EH (cell line): ENCODE measurements at places on chromosomes 7 and 10.

DNA sequence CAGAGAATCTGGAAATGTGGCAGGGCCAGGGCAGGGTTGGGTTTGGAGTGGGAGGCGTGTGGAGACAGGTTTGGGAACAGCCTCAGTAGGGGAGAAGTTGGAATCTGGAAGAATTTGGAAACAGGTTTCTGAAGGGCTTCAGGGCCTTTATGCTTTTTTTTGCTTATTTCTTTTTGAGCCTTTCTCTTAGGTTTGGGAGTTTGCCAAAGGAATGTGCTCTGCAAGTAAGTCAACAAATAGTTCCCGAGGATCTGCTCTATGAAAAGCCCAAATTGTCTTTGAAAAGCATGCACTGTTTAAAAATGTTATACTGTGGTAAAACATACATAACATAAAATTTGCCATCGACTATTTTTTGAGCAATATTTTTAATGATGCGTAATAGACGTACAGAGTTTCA lies 86.7 kb upstream of the ADRB1 start:
- peak; percentile 92 for DNase-seq

DNA sequence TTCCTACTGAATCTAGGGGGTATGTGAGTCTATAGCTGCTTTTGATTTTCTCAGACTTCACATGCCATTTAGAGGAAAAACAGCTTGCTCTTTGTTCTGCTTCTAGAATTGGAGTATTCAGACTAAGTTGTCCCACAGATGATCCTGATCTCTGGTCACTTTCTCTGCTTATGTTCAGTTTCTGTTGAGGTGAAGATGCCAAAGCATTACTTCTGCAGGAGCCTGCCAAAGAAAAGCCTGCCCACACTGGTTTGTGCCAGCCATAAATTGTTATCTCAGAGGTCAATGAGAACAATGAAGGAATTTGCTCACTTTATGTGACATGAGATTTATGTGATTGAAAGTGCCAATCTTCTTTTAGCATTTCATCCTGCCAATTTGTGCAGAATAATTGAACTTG lies 163.6 kb downstream of the CDK14 start:
- DNase-seq: no peak

DNA sequence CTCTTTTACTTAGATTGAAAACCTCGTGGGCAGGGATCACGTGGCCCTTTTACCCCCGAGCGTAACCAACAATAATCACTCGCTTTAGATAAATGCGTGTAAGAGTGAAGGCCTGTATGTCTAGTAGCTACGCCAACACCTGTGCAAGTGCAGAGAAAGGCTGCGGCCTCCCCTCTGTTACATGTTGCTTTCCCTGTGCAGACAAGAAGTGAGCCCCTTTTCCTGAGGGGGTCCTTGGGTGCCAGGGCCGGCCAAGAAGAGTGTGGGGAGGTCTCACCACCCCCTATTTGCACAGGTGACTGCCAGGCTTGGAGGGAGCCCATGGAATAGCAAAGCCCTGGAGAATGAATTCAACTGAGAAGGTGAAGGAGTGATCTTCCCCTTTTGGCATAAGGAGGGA lies 35.6 kb upstream of the CNPY1 start:
- DNase-seq: no peak

DNA sequence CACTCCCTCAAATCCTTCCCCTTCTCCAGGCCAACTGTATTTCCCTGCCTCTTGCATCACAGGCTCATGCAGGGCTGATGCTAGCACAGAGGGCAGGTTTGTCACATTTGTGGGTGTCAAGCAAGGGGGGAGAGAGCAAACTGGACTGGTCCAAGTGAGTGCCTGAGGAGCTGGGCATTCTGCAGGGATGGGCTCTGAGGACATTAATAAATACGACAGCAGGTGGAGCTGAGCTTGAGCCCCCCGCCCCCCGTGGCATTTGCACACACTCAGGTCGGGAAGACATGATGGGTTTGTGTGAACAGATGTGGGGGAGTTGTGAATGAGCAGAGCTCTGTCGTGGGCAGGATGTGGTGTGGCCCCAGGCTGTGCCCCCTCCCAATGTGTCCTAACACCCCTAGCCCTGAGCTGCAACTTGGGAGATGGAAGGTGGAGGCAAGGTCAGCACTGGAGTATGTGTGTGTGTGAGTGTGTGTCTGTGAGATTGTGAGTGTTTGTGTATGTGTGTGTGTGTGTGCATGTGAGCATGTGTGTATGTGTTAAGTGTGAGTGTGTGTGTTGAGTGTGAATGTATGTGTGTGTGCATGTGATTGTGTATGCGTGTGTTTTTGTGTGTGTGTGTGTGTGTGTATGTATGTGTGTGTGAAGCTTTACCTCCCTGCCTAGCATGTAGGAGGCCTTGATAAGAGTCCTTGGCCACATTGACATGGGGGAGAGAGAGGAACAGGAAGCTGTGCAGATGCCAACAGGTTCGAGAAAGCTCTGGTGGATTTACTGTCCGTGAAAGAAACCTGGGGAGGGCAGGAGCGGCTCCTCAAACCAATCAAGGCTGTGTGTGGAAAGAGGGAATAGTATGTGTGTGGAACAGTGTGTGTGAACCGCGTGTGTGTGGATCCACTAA lies 9.1 kb downstream of the RASSF4 start:
- no peak for DNase-seq

DNA sequence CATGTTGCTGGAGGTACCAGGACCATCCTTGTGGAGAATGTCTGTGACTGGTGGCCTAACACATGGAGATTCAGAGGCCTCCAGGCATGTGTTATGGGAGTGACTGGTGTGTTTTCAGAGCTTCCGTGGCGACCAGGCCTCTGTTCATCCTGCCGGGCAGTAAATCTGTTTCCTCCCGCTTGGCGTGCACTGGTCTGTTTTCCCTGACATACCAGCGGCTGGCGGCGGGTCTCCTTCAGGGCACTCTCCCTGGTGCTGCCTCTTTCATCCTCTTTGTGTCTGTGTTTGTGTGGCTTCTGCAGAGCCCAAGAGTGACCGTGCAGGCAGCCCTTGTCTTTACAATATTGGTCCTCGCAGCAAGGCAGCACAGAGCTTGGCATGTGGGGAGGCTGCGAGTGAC lies 385.1 kb upstream of the MKI67 start:
- DNase-seq: no peak

DNA sequence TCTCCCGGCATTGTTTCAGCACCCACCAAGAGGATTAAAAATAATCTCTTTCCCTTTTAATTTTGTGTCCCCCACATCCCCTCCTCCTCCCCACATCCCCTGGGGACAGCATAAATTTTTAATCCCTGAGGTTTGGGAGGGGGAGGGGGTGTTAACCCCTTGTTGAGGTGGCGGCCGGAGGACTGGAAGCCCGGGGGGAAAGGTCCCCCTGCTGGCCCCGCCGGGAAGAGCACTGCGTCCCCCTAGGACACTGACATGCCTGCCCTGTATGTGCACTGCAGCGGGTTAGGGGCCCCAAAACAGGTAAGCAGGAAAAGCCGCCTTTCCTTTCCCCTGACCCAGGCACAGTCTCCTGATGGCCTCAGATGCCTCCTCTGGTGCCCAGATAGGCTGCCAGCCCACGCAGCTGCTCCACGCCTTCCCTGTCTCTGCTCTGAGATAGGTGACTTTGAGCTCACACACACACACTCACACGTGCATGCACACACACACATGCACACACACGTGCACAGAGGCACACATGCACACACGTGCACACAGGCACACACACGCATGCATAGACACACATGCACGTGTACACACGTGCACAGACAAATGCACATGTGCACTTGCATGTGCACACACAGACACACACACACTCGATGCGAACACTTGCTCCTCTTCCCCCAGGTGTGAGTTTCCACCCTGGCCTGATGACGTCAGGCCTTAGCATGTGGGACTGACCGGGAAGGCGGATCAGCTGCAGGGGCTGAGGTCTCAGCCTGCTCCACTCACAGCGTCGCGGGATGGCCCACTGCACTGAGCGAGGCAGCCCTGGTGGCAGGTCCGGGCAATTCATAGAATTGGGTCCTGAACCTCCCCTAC lies 12.3 kb downstream of the CNPY1 start:
- DNase-seq: peak; percentile 13

GRCh38 chr10:126456632-126457031 lies 68.4 kb upstream of the ADAM12 start:
- DNase-seq: no peak

DNA sequence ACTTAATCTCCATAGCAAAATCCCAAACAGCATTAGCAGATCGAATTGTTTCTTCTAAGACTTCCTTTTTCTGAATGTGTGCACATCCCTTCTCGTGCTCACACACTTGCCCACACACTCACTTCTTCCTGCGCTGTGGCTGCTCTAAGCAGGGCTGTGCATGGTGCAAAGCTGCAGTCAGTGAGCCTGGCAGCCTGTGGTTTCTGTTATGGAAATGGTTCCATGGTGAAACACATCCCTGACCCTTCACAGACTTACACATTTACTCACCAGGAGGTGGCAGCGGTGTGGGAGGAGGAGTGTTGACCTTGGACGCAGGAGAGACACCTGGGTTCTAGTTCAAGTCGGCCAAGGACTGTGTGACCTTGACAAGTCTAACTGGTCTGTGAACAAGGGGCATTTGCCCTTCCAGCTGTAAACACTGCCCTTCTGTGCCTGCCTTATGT lies 24.9 kb downstream of the MTURN start:
- peak; percentile 50 for DNase-seq

GRCh38 chr7:73831834-73832651 lies 1.2 kb downstream of the CLDN4 start:
- DNase-seq: no peak

GRCh38 chr10:13716081-13717071 lies 129.6 kb downstream of the PRPF18 start:
- DNase-seq: peak; percentile 93

DNA sequence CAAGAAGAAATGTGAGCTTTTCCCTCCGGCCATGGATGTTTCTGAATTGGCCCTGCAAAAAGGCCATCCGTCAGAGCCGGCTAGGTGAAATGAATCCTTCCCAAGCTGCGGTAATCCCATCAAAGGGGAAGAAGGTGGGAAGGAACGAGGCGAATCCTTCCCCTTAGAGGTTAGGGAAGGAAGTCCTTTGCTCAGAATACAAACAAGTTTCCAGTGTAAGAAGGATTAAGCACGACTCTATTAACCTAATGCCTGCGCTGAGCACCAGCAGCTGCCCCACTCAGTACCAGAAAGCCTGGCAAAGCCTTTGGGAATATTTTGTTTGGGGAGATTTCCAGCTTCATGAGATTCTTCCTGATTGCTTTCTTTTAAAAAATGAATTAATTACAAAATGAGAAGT lies 42.8 kb downstream of the CLRN3 start:
- DNase-seq: no peak

DNA sequence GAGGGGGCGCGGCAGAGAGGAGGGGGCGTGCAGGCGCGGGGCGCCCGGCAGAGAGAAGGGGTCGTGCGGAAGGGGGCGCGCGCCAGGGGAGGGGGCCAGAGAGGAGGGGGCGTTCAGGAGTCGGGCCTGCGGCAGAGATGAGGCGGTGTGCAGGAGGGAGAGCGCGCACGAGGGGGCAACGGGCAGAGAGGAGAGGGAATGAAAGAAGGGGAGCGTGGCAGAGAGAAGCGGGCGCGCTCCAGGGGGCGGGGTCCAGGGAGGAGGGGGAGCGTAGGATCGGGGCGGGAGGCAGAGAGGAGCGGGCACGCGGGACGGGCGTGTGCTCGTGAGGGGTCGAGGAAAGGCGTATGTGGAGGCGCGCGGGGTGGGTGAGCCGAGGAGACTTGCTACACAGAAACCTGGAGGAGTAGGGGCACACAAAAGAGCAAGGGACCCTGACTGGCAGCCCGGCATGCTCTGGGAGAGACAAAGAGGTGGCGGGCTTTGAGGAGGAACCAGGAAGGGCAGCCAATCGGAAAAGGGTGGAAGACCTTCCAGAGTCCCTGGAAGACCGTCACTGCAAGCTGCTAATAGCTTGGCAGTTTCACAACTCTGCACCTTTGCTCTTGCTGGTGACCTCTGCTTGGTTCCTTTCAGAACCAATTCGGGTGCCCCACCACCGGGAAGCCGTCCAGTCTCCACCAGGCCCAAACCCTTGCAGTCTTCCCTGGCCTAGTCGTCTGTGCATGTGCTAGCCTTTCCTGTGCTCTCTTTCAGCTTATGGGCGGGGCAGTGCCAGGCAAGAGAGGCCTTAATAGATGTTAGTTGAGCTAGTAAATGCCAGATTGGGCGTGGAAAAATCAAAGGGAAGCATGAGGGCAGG lies 639 bp downstream of the DYDC2 start:
- no peak for DNase-seq

DNA sequence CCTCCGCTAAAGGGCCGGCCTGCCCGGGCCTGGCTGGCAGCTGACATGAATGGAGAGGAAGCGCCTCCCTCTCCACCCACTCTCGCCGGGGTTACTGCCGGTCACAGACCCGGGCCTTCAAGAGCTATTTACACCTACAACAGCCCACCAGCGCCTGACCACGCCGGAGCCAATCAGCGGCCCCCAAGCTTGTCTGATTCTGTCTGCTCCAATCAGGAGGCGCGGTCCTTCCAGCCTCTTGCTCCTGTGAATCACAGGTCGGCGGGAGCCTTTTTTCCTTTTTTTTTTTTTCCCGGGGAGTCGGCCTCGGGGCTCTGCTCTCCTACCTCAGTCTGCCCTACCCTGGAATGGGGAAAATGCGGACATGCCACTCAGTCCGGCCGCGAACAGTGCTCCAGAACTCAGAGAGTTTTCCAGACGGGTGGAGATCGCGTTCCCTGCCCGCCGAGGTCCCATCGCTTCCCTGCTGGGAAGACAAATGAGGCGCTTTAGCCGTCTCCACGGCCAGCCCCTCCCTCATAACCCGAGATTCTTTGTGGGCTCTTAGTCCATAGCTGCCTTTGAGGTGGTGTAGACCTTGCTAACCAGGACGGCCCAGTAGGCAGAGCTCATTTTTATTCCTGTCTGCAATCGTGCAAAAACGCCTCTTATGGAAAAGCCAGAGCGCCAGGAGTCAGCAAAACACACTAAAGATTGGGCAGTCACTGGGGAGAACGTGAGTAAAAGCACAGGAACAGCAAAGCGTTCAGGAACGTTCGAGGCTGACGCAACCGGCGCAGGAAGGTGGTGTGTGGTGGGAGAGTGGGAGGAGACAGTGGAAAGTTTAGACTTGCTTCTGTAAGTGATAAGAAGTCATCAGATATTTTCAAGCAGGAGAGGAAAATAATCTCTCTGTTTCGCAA lies 26.5 kb downstream of the SCD start:
- DNase-seq: peak; percentile 100

- no peak for DNase-seq
Observed at GRCh38 chr7:36490419-36490830, 100.8 kb downstream of the ANLN start.

GRCh38 chr7:36741866-36742265 lies 17.6 kb upstream of the AOAH start:
- DNase-seq: no peak

DNA sequence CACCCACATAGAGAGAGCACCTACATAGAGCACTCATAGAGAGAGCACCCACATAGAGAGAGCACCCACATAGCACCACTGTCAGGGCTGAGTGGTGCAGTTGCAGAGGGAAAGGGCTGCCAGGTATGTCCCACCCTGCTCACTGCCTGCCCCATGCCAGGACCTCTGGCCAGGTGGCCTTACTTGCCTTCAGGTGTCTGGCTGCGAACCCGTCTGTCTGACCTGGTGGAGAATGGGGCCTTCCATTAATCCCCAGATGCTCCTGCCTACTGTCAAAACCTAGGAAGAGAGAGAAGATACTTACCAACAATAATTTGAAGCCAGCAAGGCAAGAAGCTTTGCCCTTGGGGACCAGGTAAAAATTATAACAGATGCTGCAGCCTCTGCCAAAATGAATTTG lies 51.1 kb downstream of the INSIG1 start:
- DNase-seq: no peak

GRCh38 chr10:102631525-102632393 lies 12.5 kb upstream of the TRIM8 start:
- no peak for DNase-seq
